Gastroesophageal sphincter (tissue), 4 donors: ENCODE measurements at places on chromosomes 7 and 10.

DNA sequence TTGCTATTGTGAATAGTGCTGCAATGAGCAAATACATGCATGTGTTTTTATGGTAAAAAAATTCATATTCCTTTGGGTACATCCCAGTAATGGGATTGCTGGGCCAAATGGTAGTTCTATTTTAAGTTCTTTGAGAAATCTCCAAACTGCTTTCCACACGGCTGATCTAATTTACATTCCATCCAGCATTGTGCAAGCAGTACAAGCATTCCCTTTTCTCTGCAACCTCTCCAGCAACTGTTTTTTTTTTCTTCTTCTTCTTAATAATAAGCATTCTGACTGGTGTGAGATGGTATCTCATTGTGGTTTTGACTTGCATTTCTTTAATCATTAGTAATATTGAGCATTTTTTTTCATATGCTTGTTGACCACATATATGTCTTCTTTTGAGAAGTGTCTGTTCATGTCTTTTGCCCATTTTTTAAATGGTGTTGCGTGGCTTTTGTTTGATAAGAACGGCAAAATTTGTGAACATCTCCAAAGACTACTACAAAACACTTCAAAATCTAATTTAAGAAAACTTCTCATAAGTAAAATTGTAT, 136.1 kb upstream of the MYO3A start:
- ATAC-seq, result no peak

GRCh38 chr7:157301610-157302120, 35.1 kb upstream of the DNAJB6 start:
- no peak for ATAC-seq

GRCh38 chr10:99357691-99358090, 28.5 kb downstream of the CNNM1 start:
- ATAC-seq, result no peak

DNA sequence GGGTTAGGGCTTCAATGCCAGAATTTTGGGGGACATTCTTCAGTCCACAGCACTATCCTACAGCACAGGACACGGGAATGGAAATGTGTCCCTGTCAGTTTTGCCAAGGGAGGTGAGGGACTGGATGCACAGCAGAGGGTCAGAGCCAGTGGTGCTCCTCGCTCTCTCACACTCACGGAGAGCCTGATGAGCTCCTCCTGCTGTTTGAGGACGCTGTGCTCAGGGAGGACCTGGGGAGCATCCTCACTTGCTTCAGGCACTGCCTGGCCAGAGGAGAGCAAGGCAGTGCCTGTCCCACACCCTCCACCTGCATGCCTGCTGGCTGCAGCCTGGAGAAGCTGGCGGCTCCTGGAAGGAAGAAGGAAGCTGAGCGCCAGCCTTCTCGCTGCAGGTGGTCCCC, 58.6 kb downstream of the RAMP3 start:
- no peak for ATAC-seq

DNA sequence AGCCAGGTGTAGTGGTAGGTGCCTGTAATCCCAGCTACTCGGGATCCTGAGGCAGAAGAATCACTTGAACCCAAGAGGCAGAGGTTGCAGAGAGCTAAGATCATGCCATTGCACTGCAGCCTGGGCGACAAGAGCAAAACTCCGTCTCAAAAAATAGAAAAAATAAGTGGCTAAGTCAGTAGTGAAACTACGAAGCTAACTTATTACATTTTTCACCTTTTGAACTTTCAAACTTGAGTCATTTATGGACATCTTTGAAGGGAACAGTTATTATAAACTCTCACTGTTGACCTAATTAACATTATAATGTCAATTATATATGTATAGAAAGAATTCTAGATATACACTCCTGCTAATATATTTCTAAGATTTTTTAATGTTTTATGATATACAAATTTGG, 541.5 kb upstream of the C7orf33 start:
- no peak for ATAC-seq

- peak; percentile 62 for ATAC-seq
Observed at GRCh38 chr10:33570495-33570894, 236.0 kb upstream of the NRP1 start.

GRCh38 chr10:110123594-110123993, 83.8 kb upstream of the MXI1 start:
- ATAC-seq, result no peak

DNA sequence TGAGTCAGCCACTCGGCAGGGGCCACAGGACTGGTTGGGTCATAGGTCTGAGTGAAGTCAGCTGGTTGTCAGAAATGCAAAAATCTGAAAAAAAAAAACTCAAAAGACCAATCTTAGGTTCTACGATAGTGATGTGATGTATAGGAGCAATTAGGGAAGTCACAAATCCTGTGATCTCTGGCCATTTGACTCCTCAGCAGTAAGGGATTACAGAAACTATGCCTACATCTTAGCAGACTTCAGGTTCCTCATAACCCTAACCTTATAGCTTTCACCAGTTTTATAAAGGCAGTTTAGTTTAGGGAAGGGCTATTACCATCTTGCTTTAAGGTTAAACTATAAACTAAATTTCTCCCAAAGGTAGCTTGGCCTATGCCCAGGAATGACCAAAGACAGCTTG, 163.1 kb upstream of the HGF start:
- ATAC-seq, result no peak

- ATAC-seq, result no peak
Observed at GRCh38 chr7:45975367-45975766, 54.3 kb upstream of the IGFBP3 start.

DNA sequence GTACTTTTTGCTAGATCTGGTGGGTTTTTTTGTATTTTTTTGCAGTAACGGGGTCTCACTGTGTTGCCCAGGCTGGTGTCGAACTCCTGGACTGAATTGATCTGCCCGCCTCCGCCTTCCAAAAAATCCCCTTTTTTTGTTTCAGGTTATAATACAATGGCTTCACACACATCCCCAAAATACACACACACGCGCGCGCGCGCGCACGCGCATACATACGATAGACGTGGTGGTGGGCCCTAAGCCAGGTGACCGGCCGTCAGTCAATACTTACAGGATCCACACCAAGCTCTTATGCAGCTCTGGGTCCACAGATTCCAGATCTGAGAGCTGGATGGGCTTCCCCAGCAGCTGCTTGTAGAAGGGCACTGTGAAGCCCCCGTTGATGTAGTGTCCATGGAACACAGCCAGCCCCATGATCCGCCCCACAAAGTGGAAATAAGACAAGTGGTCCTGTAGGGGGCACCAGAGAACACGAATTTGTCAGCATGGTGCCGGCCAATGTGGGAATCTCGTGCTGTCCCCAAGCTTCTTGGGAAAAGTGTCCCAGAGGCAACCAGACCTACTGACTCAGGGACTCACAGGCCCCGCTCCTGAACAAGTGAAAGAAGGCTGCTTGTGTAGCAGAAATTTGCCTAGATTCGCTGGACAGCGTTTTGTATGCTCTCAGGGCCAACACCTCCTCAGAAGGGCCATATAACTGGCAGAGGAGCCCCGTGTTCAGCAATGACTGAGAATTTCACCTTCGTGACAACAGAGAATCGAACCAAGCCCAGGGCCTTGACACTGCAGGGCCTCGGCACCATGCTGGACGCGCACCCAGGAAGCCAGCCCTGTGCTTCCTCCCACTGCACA, 103.6 kb downstream of the SMURF1 start:
- peak; percentile 84 for ATAC-seq

- no peak for ATAC-seq
Observed at GRCh38 chr10:11655836-11656235, 44.4 kb upstream of the USP6NL start.

GRCh38 chr7:96720843-96721242, 11.2 kb upstream of the SEM1 start:
- no peak for ATAC-seq

DNA sequence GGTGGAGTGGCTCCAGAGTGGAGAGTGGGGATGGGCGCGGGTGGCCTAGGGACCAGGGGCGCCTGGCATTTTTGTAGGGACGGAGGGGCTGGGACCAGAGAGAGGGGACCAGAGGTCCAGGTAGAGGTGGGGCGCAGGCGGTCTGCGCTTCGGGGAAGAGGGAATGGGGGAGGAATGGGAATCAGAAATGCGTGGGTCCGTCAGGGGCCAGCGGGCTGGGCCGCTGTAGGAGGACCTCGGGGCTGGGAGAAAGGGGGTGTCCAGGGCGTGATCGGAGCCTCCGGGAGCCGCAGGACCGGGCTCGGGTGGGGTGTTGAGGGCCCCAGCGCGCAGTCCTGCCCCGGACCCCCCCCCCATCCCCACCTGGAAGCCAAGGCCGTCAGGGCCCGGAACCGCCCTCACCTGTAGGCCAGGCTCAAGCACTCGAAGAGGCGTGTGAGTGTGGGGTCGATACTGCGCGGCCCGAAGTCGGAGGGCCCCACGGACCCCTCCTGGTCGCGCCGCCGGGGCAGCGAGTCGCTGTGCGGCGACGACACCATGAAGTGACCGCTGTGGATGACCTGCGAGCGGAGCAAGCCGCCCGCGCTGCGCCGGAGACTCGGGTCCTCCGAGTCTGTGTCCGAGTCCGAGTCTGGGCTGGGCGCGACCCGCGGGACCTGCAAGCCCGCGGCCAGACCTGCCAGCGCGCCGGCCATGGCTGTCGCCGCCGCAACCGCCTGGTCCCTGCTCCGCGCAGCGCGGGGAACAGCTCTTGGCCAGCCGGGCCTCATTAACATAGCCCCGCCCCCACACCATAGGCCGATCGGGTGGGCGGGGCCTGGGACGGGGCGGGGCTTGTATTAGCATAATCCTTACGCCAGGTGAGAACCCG, at the start of gene MLXIPL:
Gene MLXIPL (minus strand): TSS at position 725 of the 871 bp plus-strand sequence. CDS start 30 bp downstream, at position 695.
- ATAC-seq, result peak; percentile 75

- ATAC-seq, result no peak
Observed at GRCh38 chr10:15118615-15119014, 21.5 kb downstream of the RPP38 start.

DNA sequence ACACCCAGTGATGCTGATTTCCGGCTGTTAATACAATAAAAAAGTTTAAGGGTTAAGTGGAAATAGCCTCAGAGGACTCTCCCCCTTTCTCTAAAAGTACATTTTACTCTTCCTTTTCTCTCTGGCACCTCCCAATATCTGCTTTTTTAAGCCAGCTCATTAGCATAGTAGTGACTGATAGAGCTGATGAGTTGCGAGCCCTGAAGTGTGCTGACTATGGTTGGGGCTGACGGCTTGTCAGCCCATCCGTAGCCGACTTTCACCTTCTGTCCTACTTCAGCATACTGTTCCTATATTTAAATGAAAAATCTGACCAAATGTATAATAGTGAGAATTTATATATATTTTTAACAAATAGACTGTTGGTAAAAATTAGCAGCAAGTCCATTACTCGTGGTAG, 80.0 kb downstream of the SHH start:
- no peak for ATAC-seq

- ATAC-seq, result no peak
Observed at GRCh38 chr7:156612930-156613329, 27.6 kb upstream of the RNF32 start.

- no peak for ATAC-seq
Observed at GRCh38 chr10:44390585-44391072, 5.7 kb upstream of the CXCL12 start.

- ATAC-seq, result no peak
Observed at GRCh38 chr10:47334466-47335295, 12.4 kb downstream of the GDF2 start.

DNA sequence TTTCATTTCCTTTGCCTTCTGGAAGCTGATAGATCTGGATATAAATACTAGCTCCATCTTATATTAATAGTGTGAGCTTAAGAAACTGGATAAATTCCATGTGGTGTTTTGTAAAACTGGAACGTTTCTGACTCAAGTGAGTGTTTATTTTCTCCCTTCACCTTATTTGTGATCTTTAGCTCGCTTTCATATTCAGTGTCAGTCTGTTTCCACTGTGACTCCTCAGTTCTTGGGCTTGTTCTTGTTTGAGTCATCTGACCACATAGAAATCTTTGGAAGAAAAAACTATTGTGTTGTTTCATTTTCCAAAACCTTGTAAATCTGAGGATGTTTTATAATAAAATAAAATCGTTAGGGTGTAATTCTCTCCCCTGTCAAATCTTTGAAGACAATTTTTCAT, 186.4 kb downstream of the POLR1F start:
- ATAC-seq, result no peak

- ATAC-seq, result no peak
Observed at GRCh38 chr7:112898432-112899290, 108.5 kb upstream of the TMEM168 start.

DNA sequence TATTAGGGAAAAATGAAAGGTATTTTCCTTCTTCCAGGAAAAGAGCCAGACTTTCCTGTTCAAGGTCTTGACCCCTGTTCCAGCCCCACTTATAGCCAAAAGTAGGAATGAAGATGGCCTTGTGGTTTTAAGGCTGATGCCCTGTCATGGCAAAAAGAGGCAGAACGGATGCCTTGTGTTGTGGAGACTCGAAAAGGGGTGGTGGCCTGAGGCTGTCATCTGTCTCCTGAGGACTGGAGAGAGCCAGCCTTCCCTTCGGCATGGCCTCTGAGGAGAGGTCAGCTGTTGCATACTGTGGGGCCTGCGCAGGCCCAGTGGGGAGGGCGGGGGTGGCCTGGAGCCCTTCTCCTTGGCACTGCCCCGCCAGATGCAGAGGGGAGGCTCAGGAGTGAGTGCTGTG, 166.0 kb upstream of the EEPD1 start:
- ATAC-seq, result no peak

- no peak for ATAC-seq
Observed at GRCh38 chr7:92824901-92825480, 11.4 kb downstream of the CDK6 start.

DNA sequence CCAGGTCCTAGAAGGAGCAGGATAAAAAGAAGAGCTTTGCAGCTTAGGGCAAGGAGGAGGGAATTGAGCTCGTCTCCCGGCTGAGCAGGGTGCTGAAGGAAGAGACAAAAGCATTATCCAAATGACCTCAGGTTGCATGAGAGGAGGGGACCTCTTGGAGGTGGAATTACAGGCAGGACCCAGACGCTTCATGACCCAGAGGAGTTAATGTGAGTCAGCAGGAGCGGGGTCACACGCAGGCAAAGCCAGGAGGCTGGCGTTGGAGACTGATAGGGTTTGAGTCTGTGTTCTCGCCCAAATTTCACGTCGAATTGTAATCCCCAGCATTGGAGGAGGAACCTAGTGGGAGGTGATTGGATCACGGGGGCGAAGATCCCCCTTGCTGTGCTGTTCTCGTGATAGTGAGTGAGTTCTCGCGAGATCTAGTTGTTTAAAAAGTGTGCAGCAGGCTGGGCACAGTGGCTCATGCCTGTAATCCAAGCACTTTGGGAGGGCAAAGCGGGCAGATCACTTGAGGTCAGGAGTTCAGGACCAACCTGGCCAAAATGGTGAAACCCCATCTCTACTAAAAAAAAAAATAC, 63.7 kb upstream of the AUTS2 start:
- no peak for ATAC-seq

GRCh38 chr10:90317172-90317571, 540.7 kb downstream of the HTR7 start:
- no peak for ATAC-seq

DNA sequence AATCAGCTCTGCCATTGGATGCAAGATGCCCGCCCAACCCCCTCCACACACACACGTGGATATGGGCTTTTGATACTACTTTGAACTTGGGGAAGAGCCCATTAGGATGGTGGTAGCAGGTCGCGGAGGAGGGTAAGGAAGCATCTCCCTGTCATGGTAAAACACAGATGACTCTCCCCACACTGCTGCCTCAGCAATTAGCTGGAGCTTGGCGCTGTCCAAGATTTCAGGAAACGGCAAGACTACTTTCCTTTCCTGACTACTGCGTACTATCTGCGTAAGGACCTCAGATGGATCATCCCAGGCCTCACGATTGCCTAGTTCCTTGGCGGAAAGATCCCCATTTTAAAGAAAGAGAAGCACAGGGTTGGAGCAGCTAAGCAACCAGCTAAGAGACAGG, 134.3 kb downstream of the C10orf90 start:
- ATAC-seq, result no peak
